ENCODE measurements at places on chromosomes 1 and 21.

- DNase-seq, result no peak
Observed at GRCh38 chr1:99659755-99660210, 13.9 kb downstream of the PALMD start.

DNA sequence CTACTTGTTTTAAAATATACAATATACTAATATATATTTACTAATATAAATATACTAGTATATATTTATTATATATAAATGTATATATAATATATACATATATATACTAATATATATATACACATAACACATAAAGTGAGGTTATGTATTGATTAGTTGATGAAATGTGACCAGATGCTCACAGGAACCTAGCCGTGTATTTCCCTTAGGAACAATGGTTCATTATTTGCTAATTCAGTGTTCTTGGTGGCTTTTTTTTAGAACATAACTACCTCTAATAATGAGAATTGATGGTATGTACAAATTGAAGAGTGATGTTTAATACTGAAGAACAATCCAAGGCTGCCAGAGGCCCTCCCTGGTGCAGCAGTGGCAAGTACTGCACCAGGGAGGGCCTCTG lies 37.9 kb upstream of the ITPKB start:
- no peak for DNase-seq

- no peak for DNase-seq
Observed at GRCh38 chr1:46303872-46304326, 401 bp downstream of the UQCRH start.

DNA sequence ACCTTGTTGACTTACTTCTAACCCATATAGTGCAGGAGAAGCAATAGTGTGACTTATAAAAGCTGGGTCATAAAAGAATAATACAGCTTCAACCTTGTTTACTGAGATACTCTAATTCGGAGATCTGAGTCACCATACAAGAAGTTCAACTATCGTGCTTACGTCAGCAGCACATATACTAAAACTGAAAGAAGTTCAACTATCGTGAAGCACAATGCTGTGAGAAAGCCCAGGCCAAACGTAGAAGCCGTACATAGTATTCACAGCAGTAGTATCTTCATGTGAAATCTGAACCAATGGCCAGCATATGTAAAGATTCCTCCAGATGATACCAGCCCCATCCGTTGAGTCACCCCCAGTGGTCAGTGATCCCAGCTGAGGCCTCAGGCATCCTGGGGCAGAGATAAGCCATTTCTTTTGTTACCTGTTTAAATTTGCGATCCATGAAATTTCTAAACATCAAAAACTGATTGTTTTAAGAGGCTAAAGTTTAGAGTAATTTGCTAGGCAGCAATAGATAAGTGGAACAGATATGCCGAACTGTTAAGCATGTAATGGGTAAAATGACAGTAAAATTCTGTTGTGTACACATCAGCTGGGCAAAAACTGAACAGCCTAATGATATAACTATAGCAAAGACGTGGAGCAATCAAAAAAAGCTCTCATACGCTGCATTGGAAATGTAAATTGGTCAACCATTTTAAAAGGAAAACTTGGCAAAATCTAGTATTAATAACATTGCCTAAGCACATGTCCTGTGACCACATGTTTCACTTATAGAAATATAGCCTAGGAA lies 53.9 kb upstream of the SAMD13 start:
- no peak for DNase-seq

DNA sequence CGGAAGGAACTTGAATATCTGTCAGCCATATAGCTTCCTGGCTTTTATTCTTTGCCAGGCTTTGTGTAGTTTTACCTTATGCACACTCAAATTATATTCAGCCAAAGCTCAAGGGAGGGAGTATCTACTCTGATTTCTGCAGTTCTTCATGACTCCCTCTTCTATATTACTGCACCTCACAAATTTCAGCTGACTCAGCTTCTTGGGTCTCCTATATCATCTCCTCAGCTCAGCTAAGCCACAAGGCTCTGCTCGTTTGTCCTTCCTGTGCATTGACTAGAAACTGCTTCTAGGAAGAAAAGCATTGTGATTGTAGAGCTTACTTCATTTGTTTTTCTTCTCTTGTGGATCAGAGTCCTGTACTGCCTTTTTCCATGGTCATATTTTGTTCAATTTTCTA lies 37.4 kb downstream of the BTBD8 start:
- no peak for DNase-seq

DNA sequence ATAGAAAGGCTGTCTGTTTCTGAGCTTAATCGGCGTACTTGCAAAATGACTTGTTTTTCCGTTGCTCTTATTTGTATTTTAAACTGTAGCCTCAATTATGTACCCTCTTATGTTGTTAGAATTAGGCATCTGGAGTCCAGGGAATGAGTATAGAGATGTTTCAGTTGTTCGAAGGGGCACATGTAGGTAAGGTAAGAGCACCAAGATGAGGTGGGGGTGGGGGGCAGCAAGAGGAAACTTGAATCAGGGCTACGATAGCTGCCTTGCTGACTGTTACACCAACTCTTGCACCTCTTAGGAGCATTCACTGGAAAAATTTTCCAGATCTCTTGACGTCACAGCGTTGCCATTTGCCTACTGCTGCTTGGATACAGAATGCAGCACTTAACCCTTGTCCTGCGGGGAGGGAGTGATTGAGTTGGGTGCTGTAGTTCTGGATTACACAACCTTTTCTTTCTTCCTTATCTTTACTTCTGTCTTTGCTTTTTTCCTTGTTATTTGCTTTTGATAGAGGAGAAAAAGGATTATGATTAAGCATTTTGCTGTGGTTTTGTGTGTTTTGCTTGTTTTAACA lies 3.2 kb downstream of the ATP1B1 start:
- DNase-seq, result no peak

DNA sequence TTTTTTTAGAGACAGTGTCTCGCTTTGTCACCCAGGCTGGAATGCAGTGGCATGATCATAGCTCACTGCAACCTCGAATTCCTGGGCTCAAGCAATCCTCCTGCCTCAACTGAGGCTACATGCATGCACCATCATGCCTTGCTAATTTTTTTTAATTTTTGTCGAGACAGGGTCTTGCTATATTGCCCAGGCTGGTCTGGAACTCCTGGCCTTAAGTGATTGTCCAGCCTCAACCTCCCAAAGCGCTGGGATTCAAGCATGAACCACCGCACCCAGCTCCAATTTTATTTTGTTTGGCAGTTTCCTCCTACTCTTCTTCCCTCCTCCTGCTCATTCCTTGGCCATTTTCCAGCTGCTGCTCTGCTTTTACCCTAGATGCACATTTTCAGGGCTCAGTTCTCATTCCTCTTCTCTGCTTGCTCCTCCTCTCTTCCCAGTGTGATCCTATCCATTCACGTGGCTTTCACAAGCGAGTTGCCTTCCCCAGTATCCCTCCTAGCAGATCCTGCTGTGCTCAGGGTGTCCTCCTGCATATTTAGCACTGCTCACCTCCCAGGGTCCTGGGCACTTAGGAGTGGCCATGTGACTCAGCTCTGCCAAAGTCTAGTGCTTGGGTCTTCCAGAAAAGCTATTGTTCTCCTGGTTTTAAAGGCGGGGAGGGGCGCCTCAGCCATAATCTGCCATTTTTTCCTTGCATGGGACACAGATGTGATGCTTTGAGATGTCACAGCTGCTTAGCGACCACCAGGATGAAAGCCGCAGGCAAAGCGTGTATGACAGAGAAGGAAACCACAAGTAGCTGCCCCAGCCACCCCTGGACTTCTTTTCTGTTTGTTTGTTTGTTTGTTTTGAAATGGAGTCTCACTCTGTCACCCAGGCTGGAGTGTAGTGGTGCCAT lies 33.7 kb downstream of the PSEN2 start:
- DNase-seq, result no peak

DNA sequence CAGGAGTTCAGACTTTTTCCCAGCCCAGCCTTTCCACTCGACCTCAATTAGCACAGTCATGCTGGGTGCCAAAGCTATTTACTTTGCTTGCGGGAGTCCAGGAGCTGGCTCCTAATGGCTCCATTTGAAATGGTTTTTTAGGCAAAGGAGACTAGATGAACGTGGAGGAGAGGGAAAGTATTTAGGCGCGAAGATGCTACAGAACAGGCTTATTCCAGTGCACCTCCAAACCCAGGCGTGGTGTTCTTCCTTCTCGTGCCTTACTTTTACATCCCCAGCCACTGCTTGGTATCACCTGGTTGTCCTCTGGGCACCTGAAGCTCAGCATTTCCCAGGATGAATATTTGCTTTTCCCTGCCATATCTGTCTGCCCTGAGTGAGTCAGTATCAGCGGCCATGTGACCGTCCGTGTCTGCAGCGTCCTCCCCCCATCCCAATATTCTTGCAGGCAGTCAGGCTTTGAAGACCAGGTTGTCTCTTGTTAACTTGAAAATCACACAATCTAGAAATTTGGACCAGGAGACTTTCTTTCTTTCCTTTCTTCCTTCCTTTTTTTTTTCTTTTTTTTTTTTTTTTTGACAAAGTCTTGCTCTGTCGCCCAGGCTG lies 198.5 kb downstream of the DYRK1A start:
- peak; percentile 22 for DNase-seq

DNA sequence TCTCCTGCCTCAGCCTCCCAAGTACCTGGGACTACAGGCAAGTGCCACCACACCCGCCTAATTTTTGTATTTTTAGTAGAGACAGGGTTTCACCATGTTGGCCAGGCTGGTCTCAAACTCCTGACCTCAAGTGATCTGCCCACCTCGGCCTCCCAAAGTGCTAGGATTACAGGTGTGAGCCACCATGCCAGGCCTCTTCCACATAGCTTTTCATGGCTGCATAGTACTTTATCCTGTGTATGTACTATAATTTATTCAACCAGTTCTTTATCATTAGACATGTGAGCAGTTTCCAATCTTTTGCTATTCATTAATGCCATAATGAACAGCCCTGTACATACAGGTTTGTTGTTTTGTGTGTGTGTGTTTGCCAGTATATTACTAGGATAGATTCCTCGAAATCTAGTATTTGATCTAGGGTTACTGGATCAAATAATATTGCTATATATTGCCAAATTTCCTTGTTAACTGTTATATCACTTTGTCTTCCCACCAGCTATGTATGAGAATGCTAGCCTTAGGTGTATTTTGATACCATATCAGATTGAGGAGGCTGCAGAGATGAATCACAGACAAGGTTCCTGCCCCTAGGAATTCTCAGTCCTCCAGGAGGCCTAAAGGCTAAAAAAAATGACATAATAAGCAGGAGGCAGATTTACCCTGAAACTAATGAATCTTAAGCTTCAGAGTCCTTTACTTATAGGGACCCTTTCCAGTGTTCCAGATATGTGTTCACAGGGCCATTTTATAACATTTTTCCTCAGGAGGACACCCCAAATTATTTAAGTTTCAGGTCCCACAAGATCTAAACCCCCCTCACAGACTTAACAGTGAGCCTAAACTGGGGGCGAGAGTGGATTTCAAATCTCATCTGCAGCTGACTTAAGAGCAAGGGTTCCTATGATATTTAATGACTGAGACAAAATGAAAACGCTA lies 2.1 kb upstream of the PDIK1L start:
- DNase-seq, result no peak

DNA sequence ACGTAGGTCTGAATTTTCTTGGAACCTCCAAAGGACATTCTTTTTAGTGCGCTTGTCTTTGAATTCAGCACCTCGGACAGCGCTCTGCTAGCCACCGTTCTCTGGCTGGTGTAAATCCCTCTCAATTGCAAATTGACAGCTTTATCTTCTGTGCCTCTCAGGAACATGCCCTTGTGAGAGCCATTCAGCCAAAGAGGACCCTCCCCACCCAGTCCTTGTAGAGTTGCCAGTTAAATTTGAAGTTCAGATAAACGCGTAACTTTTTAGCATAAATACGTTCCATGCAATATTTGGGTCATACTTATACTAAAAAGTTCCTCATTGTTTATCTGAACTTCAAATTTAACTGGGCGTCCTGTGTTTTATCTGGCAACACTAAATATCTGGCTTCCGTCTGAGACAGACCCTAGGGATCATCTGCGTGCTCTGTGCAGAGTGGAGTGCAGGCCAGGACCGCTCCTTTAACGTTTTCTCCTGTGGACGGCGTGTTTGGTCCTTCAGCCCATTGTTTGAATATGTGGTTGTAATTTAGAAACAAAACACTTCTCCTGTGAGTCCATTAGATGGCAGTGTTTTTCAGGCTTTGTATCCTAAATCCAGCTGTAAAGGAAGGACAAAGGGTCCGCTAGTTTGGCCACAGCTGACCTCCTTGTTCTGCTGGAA lies 7.0 kb downstream of the KCNAB2 start:
- DNase-seq, result peak; percentile 86

GRCh38 chr1:153431928-153432327 lies 15.6 kb downstream of the S100A7A start:
- no peak for DNase-seq

- no peak for DNase-seq
Observed at GRCh38 chr1:119007670-119008482, 19.7 kb upstream of the TBX15 start.

- no peak for DNase-seq
Observed at GRCh38 chr1:203559523-203559922, 65.6 kb downstream of the OPTC start.

- DNase-seq, result no peak
Observed at GRCh38 chr1:219427989-219428388, 184.9 kb downstream of the ZC3H11B start.

DNA sequence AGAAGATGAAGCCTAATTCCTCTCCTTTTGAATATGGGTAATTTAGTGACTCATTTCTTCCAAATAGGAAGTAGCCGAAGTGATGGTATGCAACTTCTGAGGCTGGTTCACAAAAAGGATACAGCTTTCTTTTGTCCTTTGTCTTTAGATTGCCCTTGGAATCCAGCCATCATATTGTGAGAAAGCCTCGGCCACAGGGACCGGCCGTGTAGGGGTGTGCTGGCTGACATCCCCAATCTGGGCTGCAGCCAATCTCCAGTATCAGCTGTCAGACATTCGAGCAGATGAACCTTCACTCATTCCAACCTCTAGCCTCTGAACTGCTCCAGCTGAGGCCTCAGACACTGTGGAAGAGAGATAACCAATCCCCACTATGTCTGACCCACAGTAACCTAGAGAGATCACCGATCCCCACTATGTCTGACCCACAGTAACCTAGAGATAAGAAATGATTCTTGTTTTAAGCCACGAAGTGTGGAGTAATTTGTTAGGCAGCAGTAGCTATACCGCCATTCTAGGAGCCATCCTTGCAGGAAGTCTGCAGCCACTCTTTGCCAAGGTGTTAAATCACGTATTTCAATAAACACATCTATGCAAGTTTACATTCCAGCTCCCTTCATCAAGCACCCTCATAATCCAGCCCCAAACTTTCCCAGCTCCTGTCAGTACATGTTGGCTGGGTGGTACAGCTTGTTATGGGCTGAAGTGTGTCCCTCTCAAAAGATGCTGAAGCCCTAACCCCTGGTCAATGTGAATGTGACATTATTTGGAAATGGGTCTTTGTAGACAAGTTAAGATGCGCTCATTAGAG lies 2.9 kb upstream of the DIP2A start:
- no peak for DNase-seq

DNA sequence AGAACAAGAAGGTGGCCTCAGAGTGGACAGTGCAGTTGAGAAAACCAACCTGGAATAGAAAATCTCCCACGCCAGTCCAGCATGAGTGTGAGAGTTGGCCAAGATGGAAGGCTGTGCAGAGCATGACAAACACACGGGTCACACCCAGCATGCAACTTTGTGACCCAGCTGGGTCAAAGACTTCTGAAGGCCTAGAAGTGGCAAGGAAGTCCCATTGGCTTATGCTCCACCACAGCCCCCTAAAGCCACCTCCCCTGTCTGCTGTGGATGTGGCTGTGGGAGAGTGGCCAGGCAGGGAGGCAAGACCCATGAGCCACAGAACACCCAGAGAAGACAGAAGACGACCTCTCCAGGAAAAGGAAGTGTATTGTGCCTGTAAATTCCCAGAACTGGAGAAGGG lies 13.6 kb downstream of the BATF3 start:
- no peak for DNase-seq

- DNase-seq, result no peak
Observed at GRCh38 chr1:237664348-237664747, 226.4 kb downstream of the ZP4 start.

- no peak for DNase-seq
Observed at GRCh38 chr21:28669321-28669720, 323.4 kb downstream of the LTN1 start.

Measured in NCI-H1092 (cell line).